Activated CD4-positive, alpha-beta T cell treated with anti-CD3 and anti-CD28 coated beads, Interleukin-2, amount 50 U/mL, for 48 hours (primary cell): ENCODE measurements at places on chromosomes 13 and 19.
A peak's percentile ranks its signal among the peaks of the same experiment; 100 is the strongest.

- DNase-seq, result peak; percentile 49
These were observed 9.5 kb downstream of the NR2F6 start for GRCh38 chr19:17235971-17236777.

- no peak for DNase-seq
These were observed 599 bp upstream of the ARHGEF7 start for GRCh38 chr13:111114362-111115060.

DNA sequence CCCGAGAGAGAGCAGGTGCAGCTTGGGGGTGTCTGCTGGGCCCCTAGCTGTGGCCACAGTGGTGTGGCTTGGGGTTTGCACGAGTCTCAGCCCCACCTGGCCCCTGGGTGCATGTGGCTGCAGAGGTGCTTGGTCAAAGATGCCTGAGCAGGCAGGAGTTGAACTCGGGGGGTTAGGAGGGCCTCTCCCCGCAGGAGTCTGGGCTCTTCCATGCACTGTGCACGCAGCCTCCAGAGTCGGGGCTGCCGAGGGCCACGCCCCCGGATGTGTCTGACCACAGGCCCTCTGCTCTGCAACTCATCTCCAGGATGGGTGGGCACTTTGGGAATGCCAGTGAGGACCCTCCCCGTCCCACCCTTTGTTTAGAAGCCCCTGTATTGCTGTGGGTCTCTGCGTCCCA, 91.5 kb upstream of the MCF2L start:
- DNase-seq, result no peak

GRCh38 chr19:3808420-3809143, 22.4 kb upstream of the MATK start:
- DNase-seq, result no peak

GRCh38 chr13:30222254-30222653, 85.1 kb downstream of the KATNAL1 start:
- DNase-seq, result no peak

DNA sequence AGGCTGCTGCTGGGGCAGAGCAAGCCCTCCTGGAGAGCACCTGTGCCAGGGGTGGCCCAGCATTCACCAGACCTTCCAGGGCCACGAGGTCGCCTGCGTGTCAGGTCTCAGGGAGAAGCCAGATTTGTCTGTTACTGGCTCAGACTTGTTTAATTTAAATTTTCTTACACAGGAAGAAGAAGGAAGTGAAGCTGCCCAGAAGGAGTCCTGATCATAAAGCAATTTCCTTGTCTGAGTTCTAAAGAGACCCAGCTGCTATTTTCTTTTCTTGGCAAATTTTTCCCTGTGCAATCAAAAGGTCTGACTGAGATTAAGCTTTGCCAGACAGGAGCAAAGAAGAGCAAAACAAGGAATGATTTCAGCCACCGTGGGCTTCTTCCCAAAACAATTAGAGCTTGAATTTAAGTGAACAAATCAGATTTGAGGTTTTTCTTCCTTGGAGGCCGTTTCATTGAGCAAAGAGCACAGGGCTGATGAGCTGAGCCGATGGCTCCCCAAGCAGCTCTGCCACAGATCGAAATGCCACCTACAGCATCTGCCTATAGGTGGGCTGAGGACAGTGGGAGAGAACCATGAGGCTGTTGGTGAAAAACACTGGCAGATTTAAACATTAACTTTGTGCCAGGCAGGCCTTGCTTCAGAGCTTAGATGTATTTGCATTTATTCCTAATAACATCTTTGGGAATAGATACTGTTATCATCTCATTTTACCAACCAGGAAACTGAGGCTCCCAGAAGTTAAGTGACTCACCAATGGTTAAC, 40.1 kb downstream of the HSPH1 start:
- DNase-seq, result no peak

DNA sequence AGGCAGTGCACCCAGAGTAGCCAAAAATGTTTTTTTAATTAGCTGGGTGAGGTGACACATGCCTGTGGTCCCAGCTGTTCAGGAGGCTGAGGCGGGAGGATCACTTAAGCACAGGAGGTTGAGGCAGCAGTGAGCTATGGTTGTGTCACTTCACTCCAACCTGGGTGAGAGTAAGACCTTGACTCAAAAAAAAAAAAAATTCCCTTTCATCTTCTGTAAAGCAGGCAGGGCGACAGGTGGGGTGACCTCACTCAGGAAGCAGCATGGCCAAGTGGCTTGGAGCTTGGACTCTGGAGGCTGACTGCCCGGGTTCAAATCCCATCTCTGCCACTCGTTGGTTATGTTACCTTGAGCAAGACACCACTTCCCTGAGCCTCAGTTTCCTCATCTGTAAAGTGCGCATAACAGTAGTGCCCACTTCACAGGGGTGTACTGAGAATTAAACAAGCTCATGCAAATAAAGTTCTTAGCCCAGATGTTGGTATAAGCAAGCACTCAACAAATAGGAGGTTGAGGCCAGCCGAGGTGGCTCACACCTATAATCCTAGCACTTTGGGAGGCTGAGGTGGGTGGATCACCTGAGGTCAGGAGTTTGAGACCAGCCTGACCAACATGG, 48.3 kb downstream of the MAP4K1 start:
- no peak for DNase-seq

- DNase-seq, result no peak
These were observed 12.1 kb upstream of the MYCBP2 start for GRCh38 chr13:77338961-77339401.

DNA sequence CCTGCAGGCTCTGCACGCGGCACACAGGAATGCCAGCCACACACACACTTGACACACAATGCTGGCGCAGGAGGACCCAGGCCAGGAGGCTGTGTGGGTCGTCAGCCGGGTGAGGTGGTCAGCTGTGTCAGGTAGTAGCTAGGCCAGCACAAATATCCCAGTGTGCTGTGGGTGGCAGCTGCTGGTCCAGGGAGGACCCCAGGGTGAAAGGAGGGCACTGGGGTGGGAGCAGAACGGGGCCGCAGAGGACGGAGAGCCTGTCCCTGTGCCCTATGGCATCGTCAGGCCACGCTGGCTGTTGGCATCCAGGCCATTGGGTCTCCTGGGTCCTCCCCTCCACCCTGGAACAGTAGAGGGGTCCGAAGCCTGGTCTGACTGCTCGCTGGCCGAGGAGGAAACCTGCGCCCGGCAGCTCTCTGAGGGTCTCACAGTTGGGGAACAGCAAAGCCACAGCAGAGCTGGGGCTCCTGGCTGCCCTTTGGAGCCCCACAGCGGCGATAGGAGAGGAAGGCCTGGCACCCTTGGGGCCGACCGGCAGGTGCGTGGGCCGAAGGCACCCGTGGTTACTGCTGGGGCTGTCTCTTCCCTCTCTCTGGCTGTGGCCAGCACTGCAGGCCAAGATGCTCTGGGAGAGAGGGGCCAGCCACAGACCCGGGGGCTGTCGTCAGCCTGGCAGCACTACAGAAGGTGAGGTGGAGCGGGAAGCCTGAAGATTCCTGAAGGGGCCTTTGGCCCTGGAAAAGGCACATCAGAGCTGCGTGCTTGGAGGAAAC, 27.3 kb downstream of the C13orf46 start:
- DNase-seq, result no peak

- no peak for DNase-seq
These were observed 13.5 kb downstream of the ZFR2 start for GRCh38 chr19:3855320-3855719.

- DNase-seq, result no peak
These were observed 140.5 kb upstream of the VSTM2B start for GRCh38 chr19:29385191-29385795.

DNA sequence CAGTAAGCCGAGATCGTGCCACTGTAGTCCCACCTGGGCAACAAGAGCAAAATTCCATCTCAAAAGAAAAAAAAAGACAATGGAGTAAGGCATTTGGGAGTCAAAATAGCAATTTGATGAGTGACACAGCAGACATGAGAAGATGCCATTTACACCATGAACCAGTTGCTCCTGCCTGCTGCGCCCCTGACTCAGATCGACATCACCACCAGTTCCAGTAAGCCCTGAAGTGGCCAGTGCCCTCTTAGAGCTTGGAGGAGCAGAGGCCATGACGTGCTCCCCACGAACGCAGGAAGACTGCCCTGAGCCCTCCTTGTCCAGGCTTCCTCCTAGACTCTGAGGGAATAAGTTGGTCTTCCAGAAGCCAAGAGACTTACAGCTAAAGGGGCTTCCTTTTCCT, 339.2 kb downstream of the MYO16 start:
- no peak for DNase-seq

DNA sequence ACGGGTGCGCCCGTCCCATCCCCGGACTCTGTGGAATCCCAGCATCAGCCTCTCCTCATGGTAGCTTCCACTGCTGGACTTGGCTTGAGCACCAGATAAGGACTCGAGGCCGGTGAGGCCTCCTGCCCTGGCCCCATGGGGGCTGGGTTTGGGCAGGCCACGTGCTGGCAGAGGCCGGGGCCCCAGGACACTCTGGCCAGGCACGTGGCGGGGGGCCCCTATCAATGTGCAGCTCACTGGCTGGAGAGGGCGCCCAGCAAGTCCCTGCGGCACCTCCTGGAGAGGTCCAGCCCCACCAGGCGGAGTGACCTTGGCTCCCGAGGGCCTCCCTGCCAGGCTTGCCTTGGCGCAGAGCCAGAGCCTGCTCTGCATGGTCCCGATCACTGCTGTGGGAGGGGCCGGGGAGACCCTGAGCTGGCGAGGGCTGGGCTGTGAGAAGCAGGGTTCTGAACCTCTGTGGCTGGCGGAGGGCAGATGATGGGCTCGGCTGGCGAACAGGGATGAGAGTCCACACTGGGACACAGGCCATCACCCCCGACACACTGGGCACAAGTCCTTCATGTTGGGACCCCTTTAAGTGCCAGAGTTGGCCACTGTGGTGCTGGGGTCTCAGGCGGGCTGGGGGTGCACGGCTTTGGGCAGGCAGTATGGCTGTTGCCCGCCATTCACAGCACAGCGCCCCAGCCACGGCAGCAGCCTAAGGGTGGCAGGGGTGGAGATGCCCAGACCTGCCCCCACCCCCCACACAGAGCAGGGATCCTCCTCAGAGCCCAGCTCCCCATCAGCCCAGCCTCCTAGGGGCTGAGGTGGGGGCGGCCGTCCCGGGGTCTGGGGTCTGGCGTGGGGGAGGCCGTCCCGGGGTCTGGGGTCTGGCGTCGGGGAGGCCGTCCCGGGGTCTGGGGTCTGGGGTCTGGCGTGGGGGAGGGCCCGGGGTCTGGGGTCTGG, 19.1 kb downstream of the CEBPG start:
- no peak for DNase-seq

- no peak for DNase-seq
These were observed 1348.6 kb upstream of the SLC10A2 start for GRCh38 chr13:104414771-104415170.

DNA sequence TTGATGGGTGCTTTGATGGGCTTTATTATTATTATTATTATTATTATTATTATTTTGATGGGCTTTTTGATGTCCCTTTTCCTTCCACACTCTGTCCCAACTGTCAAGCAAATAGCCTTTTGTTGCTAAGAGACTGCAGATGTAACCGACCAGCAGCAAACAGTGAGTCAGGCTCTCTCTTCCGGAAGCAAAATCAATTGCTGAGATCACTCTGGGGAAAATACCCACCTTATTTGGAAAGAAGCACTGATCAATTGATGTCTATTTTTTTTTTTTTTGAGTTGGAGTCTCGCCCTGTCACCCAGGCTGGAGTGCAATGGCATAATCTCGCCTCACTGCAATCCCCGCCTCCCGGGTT, 2.9 kb downstream of the LDLR start:
- no peak for DNase-seq

- DNase-seq, result no peak
These were observed 208.5 kb downstream of the ZNF536 start for GRCh38 chr19:30580673-30581072.

DNA sequence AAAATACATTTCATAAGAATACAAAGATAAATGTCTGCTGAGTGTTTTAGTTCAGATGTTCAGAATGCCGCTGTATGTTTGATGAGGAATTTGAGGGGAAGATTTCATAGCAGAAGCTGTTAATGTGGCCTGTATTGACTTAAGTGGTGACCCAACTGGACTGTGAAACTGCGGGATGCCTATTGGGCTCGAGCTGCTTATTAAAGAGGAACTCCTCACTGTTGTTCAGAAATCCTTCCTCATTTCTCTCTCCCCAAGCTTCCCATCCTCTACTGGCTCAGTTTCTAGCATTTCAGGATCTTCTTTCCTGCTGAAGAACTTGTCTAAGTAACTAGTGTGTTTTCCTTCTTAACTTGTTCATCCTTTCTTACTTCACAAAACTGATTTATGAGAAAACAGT, 20.4 kb downstream of the DGKH start:
- DNase-seq, result no peak

- peak; percentile 67 for DNase-seq
These were observed 1.3 kb downstream of the ICAM5 start for GRCh38 chr19:10290876-10291553.

DNA sequence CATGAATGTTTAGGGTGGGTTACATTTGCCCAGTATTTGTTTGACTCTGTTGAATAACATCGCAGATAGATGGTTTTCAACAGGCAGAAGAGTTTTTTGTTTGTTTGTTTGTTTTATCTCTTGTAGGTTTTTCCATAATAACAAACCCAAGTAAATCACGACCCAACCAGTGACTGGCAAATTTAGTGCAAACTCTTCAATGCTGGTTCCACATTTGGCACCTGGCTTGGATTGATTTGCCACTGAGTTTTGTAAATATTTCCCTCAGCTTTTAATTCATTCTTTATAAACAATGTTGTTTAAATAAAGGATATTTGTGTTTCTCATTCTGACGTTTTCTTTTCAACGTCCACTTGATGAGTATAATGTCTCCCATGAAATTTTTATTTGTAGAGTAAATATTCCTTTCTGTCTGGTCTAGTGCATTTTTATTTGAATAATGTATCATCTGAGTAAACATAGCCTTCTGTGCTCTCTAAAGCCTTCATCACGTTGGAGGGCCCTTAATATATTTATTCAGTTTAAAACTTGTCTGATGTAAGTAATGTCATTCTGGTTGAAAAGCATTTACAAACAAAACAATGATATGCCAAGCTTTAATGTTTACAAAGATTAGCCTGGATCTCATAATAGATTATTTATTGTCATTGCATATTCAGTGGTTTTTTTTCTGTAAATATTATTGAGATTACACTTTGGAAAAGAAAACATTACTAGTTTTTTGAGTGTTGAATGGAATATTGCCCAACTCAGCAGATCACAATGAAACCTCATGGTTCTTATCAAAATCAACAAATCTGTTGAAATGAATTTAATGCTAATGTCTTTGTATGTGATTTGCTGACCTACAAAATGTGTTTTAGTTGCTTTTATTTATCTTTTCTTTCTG, 90.4 kb upstream of the PEG3 start:
- no peak for DNase-seq

GRCh38 chr19:48310227-48310626, 15.1 kb upstream of the EMP3 start:
- DNase-seq, result no peak

- DNase-seq, result no peak
These were observed 14.7 kb upstream of the SOX1 start for GRCh38 chr13:112052213-112052612.
